ENCODE measurements at places on chromosomes 16 and 17.

- no peak for DNase-seq
These were observed 79.2 kb upstream of the CIBAR2 start for GRCh38 chr16:85191341-85191965.

- DNase-seq: no peak
These were observed 58.3 kb downstream of the SREBF1 start for GRCh38 chr17:17778308-17779014.

DNA sequence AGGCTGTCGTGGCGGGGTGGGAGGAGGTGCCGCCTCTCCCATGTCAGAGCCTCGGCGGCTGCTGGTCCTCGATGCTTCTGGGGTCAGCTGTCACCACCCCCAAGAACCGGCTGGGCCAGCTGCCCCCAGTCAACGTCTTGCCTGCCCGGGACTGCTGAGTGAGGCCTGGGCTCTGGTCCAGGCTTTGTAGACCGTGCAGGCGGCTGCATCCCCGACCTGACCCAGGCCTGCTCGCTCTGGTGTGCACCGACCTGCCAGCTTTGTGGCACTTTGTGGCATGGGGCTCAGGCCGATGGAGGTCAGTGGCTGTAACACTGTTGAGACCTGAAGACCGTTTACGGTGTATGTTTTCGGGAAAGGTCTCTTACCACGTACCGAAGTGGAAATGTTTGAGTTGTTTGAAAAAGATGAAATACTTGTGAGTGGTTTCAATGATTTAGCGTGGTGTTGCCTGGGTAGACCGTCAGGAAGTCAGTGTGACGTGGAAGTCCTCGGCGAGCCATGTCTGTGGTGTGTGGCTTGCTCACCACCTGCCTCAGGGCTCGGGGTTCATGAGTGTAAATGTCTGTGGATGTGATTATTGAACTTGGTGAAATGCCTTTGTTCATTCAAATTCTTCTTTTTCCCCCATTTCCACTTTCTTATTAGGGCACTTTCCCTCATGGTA lies 53.2 kb upstream of the ZNF750 start:
- DNase-seq: peak; percentile 61

GRCh38 chr17:32266051-32266388 lies 388 bp downstream of the RHBDL3 start:
- DNase-seq: no peak

DNA sequence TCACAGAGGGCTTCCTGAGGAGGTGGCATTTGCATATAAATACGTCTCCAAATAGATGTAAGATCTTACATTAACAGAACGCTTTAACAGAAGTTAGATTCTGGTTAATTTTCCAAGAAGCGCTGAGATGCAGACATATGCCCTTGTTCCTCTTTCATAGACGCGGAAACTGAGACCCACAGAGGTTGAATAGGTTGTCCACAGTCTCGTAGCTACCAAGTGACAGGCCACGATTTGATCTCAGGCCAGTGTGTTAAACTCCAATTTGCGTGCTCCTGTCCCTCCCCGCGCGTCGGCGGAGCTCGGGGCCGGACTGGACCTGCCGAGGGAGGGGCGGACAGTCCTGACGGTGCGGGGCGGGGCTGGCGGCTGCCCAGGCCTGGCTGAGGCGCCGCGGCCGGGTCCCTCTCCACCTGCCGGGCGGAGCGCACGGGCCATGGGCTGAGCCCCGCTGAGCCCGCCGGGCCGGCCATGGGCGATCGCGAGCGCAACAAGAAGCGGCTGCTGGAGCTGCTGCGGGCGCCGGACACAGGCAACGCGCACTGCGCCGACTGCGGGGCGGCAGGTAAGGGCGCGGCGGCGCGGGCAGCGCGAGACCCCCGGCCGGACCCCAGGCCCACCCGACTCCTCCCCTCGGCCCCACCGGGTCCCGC lies at the start of gene ADAP2:
Gene ADAP2 (plus strand): TSS at position 402 of the 653 bp plus-strand sequence. CDS start 70 bp downstream, at position 472.
- no peak for DNase-seq

GRCh38 chr16:30186782-30187555 lies 3.6 kb downstream of the CORO1A start:
- DNase-seq: peak; percentile 74

DNA sequence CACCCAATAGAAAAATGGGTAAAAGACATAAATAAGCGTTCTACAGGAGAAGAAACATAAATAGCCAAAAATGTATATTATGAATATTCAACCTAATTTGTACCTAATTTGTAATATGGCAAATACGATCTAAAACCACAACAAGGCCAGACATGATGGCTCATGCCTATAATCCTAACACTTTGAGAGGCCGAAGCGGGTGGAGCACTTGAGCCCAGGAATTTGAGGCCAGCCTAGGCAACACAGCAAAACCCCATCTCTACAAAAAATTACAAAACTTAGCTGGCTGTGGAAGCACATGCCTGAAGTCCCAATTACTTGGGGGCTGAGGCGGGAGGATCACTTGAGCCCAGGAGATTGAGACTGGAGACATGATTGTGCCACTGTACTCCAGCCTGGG lies 30.1 kb downstream of the CRLF3 start:
- DNase-seq: no peak

GRCh38 chr17:13306310-13306962 lies 288.6 kb upstream of the ELAC2 start:
- DNase-seq: no peak

DNA sequence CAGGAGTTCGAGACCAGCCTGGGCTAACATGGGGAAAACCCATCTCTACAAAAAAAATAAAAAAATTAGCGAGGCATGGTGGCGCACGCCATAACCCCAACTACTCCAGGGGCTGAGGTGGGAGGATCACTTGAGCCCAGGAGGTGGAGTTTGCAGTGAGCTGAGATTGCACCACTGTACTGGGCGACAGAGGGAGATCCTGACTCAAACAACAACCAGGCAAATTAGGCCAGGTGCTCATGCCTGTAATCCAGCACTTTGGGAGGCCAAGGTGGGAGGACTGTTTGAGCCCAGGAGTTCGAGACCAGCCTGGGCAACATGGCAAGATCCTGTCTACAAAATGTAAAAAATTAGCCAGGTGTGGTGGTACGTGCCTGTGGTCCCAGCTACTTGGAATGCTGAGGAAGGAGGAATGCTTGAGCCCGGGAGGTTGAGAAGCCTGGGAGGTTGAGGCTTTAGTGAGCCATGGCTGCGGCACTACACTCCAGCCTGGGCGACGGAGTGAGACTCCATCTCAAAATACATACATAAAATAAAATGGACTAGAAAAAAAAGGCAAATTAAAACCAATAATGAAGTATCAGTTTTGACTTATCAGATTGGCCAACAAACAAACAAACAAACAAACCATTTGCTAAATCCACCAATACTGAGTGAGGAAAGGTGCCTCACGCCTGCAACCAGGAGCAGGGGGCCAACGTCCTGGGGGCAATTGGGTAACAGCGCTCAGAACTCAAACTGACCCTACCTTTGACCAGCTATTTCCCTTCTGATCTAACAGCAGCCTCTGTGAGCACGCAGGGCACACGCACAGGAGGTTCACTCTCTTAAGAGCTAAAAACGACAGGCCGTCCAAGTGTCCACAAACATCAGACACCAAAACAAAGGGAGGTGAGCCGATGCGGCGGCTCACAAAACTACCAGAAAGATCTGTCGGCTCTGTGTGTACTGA lies 19.4 kb upstream of the FASN start:
- DNase-seq: no peak

DNA sequence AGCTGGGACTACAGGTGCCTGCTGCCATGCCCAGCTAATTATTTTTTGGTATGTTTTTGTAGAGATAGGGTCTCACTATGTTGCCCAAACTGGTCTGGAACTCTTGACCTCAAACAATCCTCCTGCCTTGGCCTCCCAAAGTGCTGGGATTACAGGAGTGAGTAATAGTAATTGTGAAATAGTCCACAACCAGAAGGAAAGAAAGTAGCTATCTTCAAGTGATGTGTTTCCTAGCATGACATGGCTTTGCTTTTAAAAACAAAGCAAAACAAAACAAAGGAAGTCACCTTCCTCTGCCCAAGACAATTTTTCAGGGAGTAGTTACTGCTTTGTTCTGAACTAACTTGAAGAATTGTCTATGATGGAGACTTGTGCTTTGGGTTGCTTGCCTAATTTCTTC lies 27.0 kb downstream of the ATP6V0A1 start:
- DNase-seq: no peak

DNA sequence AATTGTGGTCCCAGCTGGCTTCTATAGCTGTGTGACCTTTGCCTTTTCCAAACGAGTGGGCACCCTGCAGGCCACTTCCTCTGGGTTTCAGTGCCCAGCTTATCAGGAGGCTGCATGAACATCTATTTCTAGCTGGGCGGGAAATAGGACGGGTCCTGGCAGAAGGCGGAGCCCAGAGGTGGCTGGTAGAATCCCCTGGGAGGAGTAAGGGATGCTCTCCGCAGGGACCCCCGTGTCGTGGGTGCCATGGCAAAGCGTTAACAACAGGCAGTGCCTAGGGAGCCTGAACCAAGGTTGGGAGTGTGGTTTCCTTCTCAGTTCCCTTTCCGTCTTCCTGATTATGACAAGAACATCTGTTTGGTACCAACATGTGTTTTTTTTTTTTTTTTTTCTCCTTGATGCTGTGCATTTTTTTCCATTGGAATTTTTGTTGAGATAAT lies 58.2 kb downstream of the PLCG2 start:
- no peak for DNase-seq

DNA sequence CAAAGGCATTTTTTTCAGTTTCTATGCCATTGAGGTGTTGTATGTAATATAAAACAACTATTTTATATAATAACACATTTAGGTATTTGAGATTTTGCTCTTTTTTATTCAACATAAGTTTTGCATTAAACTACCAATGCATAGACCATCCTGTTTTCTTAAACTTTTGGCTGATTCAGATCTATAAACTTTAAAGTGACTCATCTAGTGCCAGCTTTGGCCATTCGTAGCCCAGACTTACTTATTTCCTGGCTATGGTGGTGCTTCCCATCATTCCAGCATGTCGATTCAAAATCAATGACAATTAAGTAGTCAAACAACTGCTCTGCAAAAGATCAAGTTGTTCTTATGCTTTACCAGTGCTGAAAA lies 3.1 kb downstream of the ERI2 start:
- DNase-seq: no peak

- no peak for DNase-seq
These were observed 129.5 kb upstream of the SDK2 start for GRCh38 chr17:73773702-73774101.

All from stimulated activated CD8-positive, alpha-beta memory T cell treated with anti-CD3 and anti-CD28 coated beads, Interleukin-2, amount 100 ng/mL, for 1 hour (primary cell).